ENCODE measurements at places on chromosomes 1 and 21.
A peak's percentile ranks its signal among the peaks of the same experiment; 100 is the strongest.

GRCh38 chr1:176773038-176773437 lies 310.1 kb downstream of the PAPPA2 start:
- no peak for DNase-seq

GRCh38 chr1:112862753-112863426 lies 93.1 kb downstream of the SLC16A1 start:
- DNase-seq, result no peak

DNA sequence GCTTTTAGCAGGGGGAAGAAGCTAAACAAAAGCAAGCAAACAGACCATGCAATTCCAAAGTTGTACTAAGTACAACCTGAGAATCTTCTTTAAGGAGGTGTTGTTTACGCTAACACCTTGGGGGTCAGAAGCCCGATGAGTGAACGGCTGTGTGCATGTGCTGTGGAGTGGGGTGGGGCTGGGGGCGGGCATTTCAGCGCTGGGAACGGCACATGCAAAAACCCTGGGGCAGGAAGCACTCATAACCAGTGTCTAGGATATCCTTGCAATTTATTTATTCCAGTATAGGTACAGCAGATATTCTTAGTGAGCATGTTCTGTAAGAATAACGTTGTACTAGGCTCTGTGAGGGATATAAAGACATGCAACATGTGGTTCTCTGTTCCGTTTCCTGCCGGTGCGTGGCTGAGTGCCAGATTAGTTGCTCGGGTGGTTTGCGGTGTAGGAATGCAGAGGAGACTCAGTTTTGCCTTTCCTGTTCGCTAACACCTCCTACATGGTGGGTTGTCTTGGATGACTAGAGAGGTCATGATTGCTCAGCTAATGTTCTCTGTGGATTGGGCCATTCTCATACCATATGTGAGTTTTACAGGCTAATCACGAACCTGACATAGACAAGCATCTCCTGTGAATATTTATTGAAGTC lies 3.7 kb downstream of the FASLG start:
- DNase-seq, result peak; percentile 33

DNA sequence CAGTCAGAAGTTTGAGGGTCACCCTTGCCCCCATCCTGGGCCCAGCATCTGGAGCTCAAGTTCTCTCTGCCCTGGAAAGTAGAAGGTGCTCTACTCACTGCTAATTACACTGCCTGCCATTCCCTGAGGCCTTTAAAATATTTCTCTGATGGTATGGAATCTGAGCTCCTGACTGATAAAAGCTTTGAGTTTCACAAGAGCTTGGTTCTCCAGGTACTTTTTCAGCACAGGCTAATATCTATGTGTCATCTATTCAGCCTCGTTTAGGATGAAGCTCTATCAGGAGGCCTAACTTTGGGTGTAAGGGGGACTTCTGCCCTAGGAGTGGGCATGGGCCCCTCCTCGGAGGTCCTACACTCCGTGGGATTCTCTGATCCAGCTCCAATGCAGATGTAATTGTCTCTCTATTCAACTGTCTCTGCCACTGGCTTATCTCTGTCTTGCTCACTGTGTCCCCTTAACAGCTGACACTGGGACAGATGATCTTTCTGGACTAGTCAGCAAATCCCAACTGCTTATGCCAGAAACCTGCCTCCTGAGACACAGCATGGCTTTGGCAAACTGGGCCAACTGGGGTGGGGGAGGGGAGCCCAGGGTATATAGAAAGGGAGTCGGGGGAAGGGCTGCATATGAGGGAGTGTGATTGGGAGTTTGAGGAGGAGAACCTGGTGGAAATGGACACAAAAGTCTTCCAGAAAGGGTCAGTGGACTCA lies 104.2 kb upstream of the GADD45A start:
- no peak for DNase-seq

DNA sequence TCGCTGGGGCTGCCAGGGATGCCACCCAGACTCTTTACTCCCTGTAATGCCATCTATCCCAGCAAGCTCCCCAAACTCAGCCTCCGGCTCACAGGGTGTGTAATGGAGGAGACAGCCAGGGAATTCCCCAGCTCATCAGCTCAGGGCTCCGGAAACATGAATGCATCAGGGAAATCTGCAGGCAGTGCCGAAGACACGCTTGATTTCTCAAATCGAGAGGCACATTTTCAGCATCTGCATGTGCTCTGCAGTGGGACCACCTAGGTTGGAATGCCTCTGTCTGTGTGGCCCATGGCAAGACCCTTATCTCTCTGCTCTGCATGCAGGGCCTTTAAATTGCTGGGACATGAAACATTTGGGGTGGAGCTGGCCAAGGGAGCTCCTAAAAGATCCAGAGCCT lies 170.1 kb downstream of the TRABD2B start:
- DNase-seq, result no peak

GRCh38 chr1:117633068-117633345 lies 27.2 kb downstream of the TENT5C start:
- DNase-seq, result no peak

- DNase-seq, result no peak
Observed at GRCh38 chr1:6803357-6803756, 18.1 kb downstream of the CAMTA1 start.

DNA sequence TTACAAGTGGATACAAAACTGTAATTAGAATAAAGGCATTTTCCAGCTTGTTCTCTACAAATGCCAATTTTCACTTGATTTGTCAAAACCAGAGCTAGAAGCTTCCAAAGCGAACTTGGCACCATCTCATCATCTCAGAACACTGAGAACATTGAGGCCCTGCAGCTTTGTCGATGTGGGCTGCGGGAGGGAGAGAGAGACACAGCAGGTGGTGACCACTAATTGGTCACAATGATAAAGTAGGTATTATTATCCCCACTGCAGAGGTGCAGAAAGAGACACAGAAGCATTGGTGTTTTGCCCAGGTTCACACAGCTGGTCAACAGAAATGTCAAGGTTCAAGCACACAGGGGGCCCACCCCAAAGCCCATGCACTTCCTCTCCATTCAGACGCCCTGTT lies 72.2 kb upstream of the KRTAP19-8 start:
- DNase-seq, result no peak

DNA sequence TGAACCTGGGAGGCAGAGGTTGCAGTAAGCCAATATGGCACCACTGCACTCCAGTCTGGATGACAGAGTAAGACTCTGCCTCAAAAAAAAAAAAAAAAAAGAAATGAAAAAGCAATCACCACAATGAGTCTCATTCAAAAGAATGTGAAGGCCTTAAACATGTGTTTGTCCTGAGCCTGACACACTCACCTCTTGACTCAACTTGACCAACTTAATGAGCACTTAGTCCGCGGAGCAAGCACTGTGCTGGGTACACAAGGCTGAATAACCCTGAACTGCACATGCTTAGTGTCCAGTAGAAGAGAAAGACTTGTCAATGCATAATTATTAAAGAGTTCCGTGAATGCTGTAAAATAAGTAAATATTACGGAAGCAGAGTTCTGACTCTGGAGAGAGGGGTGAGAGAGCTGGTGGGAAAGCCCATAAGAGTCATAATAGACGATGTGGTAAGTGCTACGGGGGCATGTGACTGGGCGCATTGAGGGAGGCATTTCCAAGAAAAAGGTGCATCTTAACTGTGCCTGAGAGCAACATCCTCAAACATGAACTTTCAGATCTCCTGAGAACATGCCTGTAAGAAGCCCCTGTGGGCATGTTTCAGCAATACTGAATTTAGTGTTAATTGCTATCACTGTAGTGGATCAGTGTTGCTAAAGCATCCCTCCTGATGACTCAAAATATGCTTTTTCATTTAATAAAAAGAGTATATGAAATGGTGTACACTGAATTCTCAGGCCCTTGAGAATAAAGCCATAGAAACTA lies 27.2 kb downstream of the MCOLN2 start:
- no peak for DNase-seq

DNA sequence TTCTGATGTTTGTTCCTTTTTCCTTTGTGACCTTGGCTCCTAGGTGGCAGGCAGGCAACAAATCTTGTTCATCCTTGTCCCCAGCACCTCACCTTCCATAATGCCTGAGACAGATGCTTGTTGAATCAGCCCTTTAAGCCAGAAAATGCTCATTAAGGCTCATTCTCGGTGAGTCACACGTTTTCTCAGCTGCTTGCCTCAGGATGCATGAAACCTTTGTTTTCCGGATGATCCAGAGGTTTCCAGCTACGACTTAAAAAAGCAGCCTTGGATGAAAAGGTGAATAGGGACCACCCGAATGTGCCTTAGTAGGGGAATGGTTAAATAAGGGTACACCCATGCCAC lies 4.6 kb upstream of the ATP13A2 start:
- no peak for DNase-seq

DNA sequence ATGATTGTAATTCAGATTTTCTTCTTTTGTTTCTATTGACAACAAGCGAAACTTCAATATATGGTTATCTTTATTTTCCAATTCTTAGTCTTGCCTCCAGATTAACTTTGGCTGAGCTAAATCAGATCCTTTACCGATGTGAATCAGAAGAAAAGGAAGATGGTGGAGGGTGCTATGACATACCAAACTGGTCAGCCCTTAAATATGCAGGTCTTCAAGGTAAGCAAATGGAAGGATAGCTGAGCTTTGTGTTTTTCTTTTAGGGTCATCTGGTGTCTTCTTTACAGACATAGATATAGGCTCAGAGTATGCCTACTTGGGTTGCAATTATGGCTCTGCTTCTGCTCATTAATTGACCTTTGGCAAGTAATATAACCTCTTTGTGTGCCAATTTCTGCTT lies 37.7 kb downstream of the AGL start:
- DNase-seq, result no peak

- no peak for DNase-seq
Observed at GRCh38 chr1:11316701-11317100, 43.7 kb downstream of the UBIAD1 start.

DNA sequence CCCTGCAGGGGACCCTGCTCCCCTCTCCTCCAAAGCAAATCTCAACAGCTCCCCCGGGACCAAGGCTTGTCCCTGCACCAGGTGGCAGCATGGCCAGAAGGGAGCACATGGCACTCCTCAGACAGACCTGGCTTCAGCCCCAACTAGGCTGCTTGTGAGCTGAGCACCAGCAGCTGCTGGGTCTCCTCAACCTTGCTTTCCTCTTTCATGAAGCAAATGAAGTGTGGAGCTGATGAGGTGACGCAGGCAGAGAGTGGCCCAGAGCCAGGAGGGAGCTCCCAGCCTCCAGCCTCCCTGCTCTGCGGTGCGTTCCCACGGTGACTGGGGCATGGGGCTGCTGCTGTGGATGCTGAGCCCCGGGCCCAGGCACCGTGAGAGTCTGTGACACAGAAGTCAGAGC lies 34.0 kb downstream of the MEGF6 start:
- no peak for DNase-seq

- no peak for DNase-seq
Observed at GRCh38 chr1:247453245-247453644, 4.7 kb downstream of the OR2B11 start.

- no peak for DNase-seq
Observed at GRCh38 chr1:100230765-100231164, 18.9 kb downstream of the DBT start.

- no peak for DNase-seq
Observed at GRCh38 chr1:212749821-212750535, 41.6 kb downstream of the NSL1 start.

- DNase-seq, result no peak
Observed at GRCh38 chr21:35423709-35424108, 374.6 kb upstream of the RUNX1 start.

- no peak for DNase-seq
Observed at GRCh38 chr1:169329383-169329782, 38.2 kb downstream of the NME7 start.

DNA sequence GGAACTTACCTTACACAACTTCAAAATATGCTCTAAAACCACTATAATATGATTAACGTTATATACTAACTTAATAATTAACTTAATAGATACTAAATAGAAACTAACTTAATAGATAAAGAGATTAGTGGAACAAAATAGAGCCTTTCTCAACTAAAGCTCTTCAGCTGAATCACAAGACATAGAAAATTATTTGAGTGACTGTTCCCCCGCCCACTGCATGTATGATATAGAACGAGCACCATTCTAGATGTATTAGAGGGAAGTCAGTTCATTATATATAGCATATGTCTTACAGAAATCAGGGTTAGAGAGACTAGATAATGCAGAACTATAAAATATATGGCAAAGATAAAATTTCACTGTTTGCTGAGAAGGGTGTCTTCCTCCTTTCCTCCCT lies 16.3 kb downstream of the LYPLAL1 start:
- no peak for DNase-seq

- no peak for DNase-seq
Observed at GRCh38 chr1:94315552-94316116, 78.2 kb upstream of the ARHGAP29 start.

GRCh38 chr1:183604038-183604808 lies 14.0 kb upstream of the NCF2 start:
- no peak for DNase-seq

GRCh38 chr1:43373066-43373940 lies 5.5 kb upstream of the ELOVL1 start:
- DNase-seq, result no peak

GRCh38 chr21:26565111-26565510 lies 8.0 kb downstream of the CYYR1 start:
- DNase-seq, result no peak

DNA sequence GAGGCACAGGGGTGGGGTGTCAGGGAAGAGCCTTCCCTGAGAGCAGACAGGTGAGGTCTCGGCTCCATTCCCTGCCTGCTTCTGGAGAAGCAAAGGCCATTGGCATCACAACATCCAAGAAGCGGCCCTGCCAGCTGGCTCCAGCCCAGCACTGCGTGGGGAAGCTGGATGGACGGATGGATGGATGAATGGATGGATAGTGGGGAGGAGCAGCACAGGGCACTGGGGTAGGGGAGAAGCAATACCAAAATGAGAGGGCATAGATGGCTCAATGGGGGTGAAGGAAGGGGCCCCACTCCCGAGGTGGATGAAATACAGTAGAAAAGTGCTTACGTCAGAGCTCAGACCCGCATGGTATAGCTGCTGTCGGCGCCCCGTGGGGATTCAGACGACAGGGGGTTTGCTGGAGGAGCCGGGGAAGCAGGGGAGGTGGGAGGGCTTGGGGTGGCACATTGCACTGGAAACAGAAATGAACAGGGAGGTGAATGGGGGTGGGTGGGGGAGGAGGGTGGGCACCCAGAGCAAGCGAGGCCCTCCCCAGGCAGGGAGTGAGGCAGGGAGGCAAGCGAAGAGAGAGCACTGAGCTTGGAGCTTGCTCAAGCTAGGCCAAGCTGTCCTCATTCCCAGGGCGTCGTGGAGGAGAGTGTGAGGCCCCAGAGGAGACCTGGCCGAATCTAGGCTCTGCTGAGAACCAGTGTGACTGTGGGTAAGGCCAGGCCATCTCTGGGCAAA lies 9.5 kb upstream of the GOLT1A start:
- no peak for DNase-seq

- DNase-seq, result no peak
Observed at GRCh38 chr1:54010415-54011117, 7.4 kb downstream of the LDLRAD1 start.

- DNase-seq, result no peak
Observed at GRCh38 chr1:173267453-173267945, 60.4 kb upstream of the TNFSF4 start.

GRCh38 chr1:230824919-230825721 lies 43.2 kb downstream of the C1orf198 start:
- no peak for DNase-seq
